ENCODE measurements at places on chromosomes 3 and 15.

DNA sequence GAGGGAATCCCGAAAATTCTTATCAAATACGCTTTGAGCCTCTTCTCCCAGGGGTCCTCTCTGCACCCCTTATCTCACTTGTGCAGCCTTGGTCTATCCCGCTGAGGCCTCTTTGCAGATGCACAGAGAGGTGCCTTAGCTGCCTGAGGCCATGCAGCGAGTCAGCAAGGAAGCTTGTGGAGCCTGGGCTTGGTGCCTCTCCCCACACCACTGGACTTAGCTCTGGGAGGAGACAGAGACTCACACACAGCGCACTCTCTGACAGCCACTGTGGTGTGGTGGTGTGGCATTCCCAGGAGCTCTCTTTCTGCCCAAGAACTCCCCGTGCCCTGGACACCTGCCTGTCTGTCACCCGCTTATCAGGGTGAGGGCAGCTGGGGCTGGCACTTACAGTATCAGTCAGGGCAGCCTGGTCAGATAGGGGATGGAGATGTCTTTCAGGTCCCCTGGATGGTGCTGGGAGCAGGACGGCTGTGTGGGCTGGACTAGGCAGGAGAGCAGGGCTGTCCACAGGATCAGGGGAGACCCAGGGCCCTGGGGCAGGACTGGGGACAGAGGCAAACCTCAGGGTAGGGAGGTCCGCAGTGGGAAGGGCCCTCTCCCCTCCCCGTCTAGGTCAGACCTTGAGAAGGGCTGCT is 10.2 kb upstream of the LINGO1 start:
- no peak for DNase-seq

GRCh38 chr15:81394603-81395002 is 20.6 kb upstream of the TMC3 start:
- no peak for DNase-seq

DNA sequence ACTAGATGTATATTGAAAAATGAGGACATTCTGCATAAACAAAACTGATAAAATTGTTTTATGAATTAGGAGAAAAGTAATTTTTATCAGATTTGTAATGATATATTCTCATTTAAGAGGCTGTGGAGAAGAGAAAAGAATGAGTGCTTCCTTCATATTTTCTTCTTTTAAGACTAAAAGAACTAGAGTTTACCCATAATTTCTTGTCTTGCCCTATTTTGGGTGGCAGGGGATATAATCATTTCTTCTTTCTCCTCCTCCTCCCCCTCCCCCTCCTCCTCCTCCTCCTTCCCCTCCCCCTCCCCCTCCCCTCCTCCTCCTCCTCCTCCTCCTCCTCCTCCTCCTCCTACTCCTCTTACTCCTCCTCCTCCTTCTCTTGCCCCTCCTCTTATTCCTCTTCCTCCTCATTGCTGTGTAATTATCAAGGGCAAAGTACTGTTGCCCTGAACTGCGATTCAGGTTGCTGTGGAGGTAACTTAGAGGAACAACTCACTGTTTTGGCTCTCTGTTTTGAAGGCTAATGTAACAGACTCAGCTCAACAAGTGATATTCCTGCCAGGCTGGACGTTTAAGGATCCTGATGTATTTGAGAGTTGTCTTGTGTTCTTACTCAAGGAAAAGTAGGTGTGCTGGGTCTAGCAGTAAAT is 555.4 kb downstream of the AGBL1 start:
- DNase-seq, result no peak

- DNase-seq, result no peak
These were observed 35.8 kb downstream of the SLC9A9 start for GRCh38 chr3:143812481-143812880.

GRCh38 chr3:127814325-127814781 is 8.0 kb downstream of the MGLL start:
- DNase-seq, result no peak

GRCh38 chr3:57256844-57257243 is 29.3 kb downstream of the APPL1 start:
- no peak for DNase-seq

GRCh38 chr3:151281671-151282324 is 3.5 kb upstream of the P2RY14 start:
- peak; percentile 50 for DNase-seq

GRCh38 chr3:42476225-42477125 is 26.0 kb upstream of the VIPR1 start:
- DNase-seq, result no peak

DNA sequence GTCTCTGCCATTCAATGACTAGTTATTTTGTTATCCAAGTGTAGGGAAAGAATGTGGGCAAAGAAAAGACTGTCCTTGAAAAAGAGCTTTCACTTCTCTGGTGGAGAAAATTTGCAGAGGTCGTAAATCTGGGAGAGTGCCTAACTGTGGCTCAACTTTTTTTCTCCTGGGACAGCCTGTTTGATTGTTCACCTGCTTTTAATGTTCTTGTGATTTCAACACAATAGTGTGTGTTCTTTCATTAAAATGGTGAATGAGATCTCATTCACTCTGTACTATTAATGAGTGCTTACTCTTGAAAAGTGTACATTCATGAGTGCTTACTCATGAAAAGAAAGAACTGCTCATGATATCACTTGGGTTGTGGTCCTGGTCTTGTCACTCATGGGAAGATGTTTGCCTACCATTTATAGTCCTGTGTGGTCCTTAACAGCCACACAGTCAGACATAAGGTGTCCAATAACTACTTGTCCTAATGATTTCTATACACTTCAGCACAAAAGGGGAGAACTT is 567.3 kb downstream of the GRM7 start:
- DNase-seq, result no peak

- no peak for DNase-seq
These were observed 161.1 kb upstream of the BCL6 start for GRCh38 chr3:187906416-187906815.

GRCh38 chr3:101900736-101901135 is 51.4 kb downstream of the NFKBIZ start:
- DNase-seq, result peak; percentile 37

DNA sequence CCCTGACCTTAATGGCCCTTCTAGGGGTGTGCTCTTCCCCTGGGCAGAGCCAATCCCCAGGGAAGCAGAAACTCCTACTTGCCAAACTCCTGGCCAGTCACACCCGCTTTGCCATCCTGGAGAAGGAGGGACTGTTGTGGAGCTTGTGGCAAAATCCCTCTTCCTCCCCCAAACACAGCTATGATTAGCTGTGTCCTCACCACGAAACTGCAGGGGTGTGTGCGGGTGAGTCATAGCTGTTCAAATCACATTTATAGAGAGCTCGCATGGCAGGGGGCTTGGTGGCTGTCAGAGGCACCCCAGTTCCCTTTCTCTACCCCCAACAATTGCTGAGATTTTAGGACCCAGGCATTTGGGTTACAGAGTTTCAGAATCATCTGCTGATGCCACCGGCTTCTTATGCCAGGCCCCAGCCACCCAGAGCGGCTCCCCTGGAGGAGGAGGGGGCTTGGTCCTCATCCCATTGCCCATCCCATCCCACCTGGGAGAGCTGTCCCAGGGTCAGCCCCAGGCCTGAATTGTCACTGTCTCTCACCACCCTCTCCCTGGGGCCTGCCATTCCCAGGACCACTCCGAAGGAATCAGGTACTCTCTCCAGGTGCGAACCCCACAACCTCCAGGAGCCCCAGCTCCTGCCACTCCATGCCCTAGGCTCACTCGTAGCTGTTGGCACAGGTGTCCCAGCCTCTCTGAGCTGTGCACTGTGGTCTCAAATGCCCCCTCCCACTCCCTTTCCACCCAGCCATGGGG is 28.8 kb upstream of the MAGEF1 start:
- DNase-seq, result peak; percentile 37

DNA sequence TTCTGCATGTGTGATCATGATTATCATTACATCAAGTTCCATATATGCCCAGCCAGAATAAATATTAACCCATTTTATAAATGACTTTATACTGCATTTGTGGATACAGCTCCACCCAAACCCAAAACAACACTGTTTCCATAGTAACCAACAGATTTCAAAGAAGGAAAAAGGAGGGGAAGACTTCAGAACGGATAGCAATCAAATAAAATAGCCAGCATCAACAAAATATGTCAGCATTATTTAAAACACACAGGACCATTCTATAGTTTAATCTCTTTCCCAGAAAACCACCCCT is 114.4 kb downstream of the FOXP1 start:
- no peak for DNase-seq

GRCh38 chr3:184604615-184605290 is 43.2 kb downstream of the EPHB3 start:
- DNase-seq, result no peak

DNA sequence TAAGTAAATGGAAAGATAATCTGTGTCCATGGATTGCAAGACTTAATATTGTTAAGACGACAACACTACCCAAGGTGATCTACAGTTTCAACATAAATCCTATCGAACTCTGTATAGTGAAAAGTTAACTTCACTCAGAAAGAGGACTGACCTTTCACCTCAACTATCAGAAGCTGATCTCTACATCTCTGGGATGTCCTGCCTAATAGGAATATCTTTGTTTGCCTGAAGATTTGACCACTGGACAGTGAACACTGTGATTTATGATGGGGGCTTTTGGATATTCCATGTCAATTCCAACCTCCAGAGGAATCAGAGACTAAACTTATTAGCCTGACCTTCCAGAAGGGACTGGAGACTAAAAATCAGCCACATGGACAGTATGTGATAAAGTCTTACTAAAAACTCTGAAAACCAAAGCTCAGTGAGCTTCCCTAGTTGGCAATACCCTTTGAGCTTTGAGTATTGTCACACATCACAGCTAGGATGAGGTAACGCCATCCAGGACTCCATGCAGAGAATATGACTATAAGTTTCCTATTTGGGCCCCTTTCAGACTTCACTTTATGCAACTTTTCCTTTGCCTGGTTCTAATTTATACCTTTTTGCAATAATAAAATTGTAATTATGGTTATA is 164.9 kb upstream of the SETMAR start:
- no peak for DNase-seq

GRCh38 chr15:38531509-38531908 is 33.1 kb downstream of the RASGRP1 start:
- DNase-seq, result peak; percentile 36

DNA sequence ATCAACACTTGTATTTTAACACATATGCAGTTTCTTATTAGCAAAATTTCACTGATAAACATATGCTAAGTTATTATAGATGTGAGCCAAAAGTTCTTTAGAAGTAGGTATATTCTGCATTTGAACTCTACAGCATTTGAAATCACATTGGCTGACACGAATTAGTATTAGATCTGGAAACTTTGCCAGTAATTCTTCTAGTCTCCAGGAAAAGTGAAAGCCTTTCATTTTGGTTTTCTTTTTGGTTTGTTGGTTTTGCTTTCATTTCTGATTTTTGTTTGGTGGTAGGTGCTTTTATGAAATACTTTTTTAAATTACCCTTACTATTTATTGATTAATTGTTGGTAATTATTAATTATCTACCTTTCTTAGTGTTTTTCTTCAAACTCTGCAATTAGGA is 72.9 kb downstream of the RBMS3 start:
- DNase-seq, result peak; percentile 37

DNA sequence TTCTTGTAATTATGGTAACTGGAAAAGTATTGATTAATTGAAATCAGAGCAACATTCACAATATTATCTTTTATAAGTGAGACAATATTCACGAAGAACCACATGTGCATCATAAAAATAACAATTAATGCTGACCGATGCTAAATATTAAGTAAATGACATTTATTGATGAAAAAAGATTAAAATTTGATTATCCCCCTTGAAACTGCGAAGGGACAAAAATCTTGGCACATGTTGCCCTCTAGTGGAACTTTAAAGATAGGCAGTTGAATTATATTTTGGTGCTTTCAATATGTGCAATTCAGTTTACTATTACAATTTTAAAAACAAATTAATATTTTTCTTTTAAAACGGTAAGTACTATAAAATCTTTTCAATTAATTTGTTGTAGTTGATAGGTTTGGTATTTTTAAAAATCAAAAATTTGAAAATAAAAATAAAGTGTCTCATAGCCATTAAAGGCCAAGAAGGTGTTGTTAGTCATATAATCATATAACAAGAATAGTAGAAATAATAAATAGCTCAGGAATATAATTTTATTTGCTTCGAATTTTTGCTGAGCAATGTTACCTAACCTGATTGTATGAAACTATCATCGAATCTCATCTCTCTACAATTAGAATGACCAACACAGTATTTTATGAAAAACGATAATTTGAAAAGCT is 270.2 kb downstream of the ROBO1 start:
- DNase-seq, result peak; percentile 58

DNA sequence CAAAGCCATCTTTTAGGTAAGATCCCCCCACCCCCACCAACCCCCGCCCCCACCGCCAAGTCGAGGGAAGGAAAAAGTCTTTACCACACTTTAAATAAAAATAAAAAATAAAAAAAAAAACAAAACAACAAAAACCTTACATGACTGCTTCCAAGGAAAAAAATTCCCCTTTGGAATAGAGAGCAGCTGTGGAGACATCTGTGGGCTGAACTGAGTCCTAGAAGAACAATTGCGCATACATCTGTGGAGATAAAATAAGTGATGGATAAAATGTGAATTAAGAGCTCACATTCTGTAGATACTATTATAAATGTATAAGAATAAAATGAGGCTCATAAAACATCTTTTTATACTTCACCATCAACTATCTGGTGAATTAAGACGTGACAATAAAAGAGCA is 601.7 kb upstream of the AGTR1 start:
- DNase-seq, result no peak

DNA sequence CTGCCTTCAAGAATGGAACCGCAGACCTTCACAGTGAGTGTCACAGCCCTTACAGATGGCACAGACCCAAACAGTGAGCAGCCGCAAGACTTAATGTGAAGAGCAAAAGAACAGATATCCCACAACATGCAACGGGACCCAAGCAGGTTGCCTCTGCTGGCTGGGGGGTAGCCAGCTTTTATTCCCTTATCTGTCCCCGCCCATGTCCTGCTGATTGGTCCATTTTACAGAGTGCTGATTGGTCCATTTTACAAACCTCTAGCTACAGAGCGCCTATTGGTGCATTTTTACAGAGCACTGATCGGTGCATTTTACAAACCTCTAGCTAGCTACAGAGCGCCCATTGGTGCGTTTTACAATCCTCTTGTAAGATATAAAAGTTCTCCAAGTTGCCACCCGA is 102.0 kb upstream of the IGF1R start:
- no peak for DNase-seq

GRCh38 chr15:50857763-50858162 is 50.7 kb upstream of the AP4E1 start:
- no peak for DNase-seq

DNA sequence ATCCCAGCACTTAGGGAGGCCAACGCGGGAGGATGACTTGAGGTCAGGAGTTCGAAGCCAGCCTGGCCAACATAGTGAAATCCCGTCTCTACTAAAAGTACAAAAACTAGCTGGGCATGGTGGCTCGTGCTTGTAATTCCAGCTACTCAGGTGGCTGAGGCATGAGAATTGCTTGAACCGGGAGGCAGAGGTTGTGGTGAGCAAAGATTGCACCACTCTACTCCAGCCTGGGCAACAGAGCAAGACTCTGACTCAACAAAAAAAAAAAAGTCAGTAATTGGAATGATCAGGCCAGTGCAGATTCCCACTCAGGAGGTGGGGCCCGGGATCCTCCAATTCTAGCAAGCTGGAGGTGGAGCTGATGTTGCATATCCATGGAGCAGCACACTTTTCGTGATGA is 5.6 kb downstream of the CFAP92 start:
- DNase-seq, result no peak
